Stimulated activated CD8-positive, alpha-beta memory T cell treated with anti-CD3 and anti-CD28 coated beads, Interleukin-2, amount 100 ng/mL, for 48 hours (primary cell): ENCODE measurements at places on chromosomes 16 and 17.
A peak's percentile ranks its signal among the peaks of the same experiment; 100 is the strongest.

DNA sequence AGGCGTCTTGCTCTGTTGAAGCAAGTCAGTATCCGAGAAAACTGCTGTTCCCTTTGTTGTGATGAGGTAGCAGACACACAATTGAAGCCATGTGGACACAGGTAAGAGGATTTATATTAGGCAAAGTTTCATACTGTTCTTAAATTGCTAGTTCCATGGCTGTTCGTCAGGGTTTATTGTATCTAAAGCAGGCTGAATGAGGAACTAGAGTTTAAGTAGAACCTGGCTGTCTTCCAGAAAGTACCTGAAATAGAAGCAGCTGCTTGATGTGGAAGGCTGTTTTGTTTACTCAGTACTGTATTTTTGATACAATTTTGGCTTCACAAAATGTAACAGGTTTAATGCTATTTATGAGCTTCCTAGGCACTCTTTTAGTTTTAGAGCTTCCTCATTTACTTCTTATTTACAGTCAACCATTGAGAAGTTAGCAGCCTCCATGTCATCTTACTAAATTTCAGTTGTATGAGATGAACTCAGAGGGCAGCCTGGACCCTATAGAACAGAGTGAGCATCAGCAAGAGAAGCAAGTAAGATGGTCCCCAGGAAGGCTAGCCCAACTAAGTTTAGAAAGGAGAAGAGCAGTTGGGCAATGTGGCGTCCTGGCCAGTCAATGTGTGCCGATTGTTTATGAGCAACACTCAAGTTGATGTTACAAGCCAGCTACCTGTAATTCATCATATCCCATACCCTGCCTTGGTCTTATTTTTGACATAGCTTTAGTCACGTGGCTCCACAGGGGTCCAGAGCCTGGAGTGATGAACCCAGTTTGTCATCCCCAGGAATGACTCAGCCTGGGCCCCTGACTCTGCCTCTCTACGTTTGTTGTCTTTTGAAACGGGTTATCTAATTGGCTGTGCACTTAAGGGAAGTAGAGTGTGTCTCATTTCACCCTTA is 9.7 kb upstream of the ARL2BP start:
- DNase-seq, result peak; percentile 40

GRCh38 chr16:20676268-20676825 is 21.1 kb downstream of the ACSM1 start:
- DNase-seq, result no peak

DNA sequence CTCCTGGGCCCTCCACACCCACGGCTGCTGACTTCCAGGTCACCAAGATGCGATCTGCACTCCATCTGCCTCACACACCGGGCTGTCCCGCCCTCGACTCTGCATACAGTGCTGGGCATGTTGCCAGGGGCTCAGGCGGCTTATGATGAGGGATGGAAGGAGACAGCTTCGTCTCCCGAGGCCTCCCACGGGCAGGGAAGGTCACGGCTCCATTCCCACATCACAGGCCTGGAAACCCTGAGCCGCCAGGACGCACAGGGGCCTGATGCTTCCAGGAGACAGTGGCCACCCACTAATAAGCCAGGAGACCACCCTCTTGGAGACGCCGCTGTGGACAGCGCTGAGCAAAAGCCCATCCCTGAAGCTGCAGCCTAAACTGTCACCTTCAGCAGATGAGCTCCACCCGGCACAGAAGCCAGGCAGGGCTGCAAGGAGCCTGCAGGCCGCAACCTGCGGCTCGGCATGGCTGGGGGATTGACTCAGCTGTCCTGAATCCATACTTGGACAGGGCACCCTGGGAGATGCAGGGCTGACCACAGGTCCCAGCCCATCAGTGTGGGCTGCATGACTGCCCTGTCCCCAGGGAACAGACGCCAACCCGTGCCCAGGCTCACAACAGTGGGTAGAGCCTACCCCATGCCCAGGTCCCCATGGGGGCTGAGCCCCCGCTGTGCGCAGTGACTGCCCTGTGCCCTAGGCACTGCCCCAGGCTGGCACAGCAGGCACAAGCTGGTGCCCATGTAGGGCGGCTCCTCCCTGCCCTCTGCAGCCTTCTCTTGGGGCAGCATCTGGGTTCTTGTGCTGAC is 34.4 kb downstream of the SLC7A5 start:
- no peak for DNase-seq

DNA sequence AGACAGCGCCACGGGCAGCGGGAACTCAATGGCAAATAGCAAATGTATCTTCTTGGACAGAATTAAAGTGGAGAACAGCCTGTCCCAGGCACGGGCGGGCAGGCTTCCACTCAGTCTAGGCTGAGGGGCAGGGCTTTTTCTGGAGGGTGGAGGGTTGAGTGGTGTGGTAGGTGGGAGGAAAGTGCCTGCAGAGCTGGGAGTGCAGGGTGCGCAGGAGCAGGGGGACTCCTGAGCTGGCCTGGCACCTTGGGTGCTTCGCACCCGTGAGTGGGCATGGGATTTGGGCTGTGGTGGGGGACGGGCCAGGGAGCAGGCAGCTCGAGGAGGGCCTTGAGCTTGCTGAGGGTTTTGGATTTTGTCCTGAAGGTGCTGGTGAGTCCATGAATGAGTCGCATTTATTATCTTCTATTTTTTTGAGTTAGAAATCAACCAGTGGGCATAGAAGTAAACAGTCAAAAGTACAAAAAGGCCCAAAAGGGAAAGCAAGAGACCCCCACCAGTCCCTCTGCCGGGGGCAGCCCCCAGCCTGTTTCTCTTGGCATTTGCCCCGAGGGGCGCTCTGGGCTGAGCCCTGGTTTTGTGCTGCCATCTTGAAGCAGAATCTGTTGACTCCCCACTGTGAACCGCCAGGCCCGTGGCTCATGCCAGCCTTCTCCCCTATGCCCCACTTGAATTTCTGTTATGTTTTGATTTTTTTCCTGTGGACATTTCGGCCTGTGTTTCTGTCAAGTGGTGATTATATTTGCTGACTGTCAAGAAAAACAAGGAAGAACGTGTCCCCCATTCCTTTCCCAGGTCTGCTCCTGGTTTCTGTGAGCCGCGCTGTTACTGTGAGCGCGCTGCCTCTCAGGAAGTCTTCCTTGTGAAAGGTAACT is 8.2 kb downstream of the ADORA2B start:
- no peak for DNase-seq

- no peak for DNase-seq
These were observed 54.7 kb upstream of the SDK2 start for GRCh38 chr17:73698966-73699365.

- DNase-seq, result no peak
These were observed 10.5 kb upstream of the RAI1 start for GRCh38 chr17:17670701-17671305.

- no peak for DNase-seq
These were observed 11.5 kb upstream of the DUSP14 start for GRCh38 chr17:37478187-37478586.

DNA sequence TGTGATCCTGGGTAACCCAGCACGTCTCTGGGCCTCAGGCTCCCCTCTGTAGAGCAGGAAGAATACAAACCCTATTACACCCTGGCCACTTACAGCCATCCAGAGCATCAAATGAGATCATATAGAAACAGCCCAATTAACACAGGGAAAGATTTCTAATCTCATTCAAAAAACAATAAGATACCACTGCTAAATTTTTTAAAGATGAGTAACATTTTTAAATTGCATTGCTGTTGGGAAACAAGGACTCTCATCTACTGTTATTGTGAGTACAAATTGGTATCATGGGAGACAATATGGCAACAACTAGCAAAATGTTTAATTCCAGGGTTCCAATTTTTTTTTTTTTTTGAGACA is 41.1 kb downstream of the SRL start:
- no peak for DNase-seq

- no peak for DNase-seq
These were observed 161.9 kb downstream of the WSCD1 start for GRCh38 chr17:6231886-6232731.

- DNase-seq, result no peak
These were observed 11.2 kb downstream of the NLK start for GRCh38 chr17:28053725-28054124.

GRCh38 chr17:2191785-2192184 is 111.8 kb downstream of the SMG6 start:
- DNase-seq, result no peak
